AML-193 (cell line): ENCODE measurements at places on chromosomes 11 and 22.
A peak's percentile ranks its signal among the peaks of the same experiment; 100 is the strongest.

GRCh38 chr11:116426761-116427160 is 346.0 kb downstream of the BUD13 start:
- DNase-seq: no peak

DNA sequence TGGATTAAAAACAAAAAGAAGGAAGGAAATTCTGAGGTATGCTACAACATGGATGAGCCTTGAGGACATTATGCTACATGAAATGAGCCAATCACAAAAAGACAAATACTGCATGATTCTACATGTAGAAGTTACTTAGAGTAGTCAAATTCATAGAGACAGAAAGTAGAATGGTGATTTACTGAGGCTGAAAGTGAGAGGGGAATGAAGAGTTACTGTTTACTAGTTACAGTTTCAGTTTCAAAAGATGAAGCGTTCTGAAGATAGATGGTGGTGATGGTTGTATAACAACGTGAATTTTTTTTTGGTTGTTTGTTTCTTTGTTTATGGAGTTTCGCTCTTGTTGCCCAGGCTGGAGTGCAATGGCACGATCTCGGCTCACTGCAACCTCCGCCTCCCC is 9.5 kb downstream of the OR5P2 start:
- no peak for DNase-seq

DNA sequence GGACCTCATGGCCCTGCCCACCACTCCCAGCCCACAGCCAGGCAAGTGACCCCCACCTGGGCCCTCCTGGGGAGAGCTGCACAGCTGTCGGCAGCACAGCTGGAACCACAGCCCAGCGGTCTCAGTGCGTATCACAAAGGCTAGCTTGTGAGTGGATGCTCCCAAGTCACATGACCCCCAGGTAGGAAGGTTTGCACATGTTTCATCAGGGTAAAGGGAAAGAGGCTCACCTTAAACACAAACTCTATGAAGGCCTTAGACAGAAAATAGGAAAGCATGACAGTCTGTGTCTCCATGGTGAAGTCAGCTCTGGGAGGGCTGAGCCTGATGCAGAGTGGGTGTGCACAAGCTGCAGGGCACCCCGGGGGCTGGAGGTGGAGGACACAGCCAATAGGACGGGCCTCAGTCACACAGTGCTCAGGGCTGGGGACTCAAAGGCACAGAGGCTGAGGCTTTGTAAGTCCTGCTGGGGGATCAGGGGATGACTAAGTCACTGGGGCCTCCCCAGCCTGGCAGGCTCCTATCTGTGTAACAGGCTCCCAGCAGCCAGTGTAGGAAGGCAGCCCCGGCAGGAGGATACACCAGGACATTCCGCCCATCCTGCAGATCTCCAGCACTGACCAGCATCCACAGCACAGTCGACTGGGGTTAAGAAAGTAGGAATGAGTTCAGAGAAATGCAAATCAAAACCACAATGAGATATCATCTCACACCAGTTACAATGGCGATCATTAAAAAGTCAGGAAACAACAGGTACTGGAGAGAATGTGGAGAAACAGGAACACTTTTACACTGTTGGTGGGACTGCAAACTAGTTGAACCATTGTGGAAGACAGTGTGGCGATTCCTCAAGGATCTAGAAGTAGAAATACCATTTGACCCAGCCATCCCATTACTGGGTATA is 22.0 kb downstream of the CELSR1 start:
- no peak for DNase-seq

- DNase-seq: no peak
Measured at GRCh38 chr11:19675397-19675796, 37.2 kb upstream of the NAV2 start.

- no peak for DNase-seq
Measured at GRCh38 chr22:31683181-31684105, 21.4 kb upstream of the PISD start.

DNA sequence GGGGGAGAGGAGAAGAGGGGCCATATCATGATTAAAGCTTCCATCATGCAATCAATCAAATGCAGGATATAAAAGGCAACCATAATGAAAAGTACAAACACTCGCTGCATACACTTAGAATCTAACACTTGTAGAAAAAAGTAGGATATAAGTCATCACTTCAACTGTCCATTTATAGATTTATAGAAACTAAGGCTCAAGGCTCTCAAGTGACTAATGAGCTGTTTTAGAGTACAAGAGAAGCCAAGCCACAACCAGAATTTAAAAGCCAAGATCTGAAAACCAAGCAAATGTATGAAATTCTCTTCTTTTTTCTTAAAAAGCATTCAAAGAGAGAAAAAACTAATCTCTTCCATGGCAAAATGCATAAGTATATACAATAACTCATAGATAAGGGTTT is 160.2 kb upstream of the BLID start:
- no peak for DNase-seq

DNA sequence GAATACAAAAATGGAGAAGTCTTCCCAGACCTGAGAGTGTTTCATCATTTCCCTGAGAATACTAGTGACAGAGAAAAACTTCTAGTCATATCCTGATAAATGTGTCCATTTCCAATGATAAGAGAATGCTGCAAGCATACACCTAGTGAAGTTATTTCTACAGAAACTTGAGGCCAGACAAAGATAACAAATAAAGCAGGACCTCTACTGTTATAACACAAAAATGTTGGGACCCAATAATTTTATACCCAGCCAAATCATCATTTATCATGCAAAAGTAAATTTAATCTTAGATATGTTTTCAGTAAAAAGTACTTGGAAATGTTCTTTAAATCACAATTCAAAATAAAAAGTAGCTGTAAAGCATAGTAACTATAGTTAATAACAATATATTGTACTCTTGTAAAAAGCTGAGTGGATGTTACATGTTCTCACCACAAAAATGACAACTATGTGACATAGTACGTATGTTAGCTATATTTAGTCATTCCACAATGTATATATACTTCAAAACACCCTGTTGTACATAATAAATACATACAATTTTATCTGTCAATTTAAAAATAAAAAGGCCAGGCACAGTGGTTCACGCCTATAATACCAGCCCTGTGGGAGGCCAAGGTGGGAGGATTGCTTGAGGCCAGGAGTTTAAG is 12.6 kb downstream of the RRAS2 start:
- DNase-seq: no peak

DNA sequence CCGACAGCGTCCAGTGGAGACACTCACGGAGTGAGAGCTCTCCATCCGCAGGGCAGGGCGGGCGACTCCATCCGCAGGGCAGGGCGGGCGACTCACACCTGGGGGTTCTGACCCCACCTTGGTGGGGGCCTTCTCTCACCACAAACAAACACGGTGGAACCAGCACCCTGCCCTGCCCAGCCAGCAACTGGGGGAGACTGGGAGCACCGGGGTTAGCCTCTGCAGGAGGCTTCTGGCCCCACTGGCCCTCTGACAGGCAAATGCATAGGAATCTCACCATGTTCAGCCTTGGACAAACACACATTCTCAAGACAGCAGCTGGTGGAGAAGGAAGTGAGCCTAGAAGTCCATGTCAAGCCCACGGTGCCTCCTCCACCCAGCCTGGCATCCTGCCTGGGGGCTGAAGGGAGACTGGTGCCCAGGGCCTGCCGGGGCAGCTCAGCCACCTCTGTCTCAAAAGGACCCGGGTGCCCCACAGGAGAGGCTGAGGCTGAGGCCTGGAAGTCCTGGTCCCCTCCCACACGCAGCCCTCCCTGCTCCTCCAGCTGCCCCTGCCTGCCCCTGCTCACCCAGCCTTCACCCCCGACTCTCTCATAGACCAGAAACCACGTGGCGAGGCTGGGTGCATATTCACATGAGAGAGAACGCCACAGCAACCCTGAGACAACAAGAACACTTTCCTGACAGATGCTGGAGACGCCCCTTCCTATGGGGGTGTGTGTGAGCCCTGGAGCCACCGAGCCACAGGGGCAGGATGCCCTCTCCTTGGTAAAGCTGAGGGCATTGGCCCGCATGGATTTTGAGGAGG is 98.4 kb upstream of the B3GAT1 start:
- DNase-seq: no peak

GRCh38 chr11:134765565-134765964 is 353.5 kb upstream of the B3GAT1 start:
- DNase-seq: no peak

GRCh38 chr11:8086571-8086970 is 5.6 kb downstream of the TUB start:
- DNase-seq: no peak

DNA sequence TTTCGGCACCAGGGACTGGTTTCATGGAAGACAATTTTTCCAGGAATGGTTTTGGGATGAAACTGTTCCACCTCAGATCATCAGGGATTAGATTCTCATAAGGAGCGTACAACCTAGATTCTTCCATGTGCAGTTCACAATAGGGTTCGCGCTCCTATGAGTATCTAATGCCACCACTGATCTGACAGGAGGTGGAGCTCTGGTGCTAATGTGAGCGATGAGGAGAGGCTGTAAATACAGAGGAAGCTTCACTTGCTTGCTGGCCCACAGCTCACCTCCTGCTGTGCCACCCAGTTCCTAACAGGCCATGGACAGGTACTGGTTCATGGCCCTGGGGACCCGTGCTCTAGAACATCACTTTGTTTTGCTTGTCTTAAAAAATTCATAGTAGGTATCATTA is 41.8 kb upstream of the AMPD3 start:
- DNase-seq: peak; percentile 75

DNA sequence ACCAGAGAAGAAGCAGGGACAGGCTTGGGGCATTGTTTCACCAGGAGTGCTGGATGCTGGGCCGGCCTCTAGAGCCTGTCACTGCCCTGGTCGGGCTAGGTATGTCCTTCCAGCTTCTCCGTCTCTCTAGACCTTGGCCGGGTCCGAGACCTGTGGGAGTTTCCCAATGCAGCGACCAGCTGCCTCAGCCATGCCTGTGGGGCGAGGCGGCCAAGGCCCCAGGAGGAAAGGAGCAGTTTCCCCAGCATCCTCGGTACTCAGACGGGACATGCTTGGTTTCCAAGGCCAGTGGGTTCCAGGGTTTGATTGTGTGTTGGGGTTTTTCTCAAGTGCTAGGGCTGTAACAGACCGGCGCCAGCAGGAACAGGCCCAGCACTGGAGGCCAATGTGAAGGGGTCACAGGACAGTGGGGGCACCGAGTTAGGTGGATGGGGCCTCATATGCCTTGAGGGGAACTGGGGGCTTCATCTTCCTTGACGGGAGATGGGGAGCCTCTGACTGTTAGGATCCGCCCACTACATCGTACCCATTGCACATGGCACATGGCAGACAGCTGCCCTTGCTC is 339.0 kb downstream of the TBC1D22A start:
- no peak for DNase-seq

DNA sequence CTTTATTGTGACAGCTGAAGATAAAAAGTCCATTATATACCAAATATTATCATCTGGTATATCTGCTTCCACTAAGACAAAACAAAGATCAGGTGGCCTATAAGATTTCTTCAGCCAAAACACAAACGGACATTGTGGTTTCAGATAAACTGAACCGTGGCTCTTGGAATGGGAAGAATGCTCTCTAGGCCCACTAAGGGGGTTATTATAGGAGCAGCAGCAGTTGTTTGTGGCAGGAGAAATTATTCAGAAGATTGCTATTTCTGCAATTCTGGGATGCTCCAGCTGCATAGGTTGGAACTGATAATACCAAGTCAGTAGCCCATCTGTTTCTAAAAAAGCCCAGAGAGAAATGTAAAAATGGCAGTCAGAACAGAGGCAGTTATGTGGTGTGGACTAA is 145.3 kb downstream of the NCAM1 start:
- no peak for DNase-seq

GRCh38 chr11:115941481-115941993 is 437.3 kb upstream of the CADM1 start:
- DNase-seq: no peak

- DNase-seq: no peak
Measured at GRCh38 chr11:36214976-36215692, 74.1 kb downstream of the COMMD9 start.

DNA sequence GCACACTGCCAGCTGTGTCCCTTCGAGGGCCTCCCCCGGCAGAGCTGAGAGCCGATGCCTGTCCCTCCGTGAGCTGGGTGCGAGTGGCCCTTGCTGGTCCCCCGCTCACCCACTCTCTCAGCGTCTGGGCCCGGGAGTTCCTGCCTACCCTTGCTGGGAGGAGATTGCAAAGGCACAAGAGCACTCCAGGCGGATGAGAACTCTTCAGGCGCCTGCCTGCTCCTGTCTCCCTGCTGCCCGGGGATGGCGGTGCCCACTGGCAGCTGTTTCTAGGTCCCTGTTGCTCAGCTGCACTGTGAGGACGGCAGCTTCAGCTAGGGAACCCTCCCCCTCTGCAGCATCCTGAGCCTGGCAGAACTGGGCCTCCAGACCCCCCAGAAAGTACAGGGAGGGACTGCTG is 61.1 kb downstream of the FLRT1 start:
- DNase-seq: no peak

- peak; percentile 33 for DNase-seq
Measured at GRCh38 chr11:65204646-65205601, 23.2 kb downstream of the CAPN1 start.
